ENCODE measurements at places on chromosomes 1 and 21.
A peak's percentile ranks its signal among the peaks of the same experiment; 100 is the strongest.

GRCh38 chr1:47495176-47495713, 57.4 kb downstream of the FOXD2 start:
- no peak for DNase-seq

GRCh38 chr1:204524986-204525385, 8.8 kb downstream of the MDM4 start:
- no peak for DNase-seq

GRCh38 chr21:32346951-32347350, 45.9 kb downstream of the URB1 start:
- DNase-seq: no peak

- no peak for DNase-seq
These were observed 130.8 kb downstream of the USP25 start for GRCh38 chr21:15860541-15860940.

DNA sequence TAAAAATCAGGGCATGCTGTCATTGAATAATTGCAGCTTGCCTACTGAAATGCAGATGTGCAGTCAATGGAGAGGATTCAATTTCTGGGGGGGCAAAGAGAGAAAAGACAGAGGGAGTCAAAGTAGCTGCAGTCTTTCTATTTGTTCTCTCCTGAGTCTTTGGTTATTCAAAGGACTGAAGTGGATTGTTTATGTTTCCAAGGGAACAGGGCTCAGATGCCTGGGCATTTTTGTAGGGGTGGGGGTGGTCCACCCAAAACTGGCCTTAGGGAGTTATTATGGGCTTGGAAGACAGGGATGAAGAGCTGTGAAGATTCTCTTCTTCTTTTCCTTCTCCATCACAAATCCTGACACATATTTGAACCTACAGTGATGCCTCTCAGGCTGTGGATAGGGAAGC, 408.8 kb upstream of the DAB1 start:
- DNase-seq: peak; percentile 2

DNA sequence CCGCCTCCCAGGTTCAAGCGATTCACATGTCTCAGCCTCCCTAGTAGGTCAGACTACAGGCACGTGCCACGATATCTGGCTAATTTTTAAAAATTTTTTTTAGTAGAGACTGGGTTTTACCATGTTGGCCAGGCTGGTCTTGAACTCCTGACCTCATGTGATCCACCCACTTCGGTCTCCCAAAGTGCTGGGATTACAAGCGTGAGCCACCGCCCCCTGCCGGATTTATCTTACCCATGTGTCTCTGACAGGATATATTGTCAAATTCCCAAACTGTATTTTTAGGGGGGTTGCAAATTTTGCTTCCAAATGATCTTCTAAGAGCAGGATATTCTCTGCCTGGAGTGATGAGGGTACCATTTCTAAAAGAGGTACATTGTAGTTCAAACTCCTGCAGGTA, 74.3 kb downstream of the KIF26B start:
- DNase-seq: no peak

DNA sequence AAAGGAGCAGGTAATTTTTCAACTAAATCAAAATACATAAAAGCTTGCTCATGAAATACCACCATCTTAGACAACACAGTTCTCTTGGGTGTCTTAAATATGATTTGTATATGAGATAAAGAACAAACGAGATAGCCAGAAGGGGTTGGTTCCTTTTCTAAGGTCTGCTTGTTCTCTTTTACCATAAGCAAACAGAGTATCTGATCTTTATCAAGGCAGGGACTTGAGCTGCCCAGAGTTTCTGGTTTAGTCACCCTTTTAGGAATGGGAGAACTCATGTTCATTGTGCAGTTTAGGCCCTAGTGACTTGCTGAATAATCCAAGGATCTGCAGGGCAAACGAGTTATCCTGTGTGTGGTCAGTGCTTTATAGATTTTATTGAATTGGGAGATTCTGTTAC, 3.0 kb upstream of the SUCO start:
- no peak for DNase-seq

- DNase-seq: no peak
These were observed 36.3 kb downstream of the ARID4B start for GRCh38 chr1:235291599-235292091.

DNA sequence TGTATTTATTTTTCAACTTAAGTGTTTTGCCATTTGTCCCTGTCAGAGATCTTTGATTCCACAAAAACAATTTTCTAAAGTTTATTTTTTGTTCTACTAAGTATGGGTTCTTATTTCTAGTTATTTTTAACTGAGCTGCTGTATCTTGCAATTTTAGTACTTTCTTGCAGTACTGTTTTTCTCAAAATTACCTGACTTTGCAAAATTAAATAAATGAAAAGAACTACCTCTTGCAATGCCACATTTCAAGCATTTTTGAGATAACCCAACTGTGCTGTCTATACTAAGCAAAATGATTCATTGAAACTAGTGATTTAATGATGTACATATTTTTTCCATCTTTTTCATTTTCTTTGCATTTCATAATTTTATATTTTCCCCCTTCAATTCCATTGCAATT, 71.5 kb upstream of the ADGRL2 start:
- no peak for DNase-seq

DNA sequence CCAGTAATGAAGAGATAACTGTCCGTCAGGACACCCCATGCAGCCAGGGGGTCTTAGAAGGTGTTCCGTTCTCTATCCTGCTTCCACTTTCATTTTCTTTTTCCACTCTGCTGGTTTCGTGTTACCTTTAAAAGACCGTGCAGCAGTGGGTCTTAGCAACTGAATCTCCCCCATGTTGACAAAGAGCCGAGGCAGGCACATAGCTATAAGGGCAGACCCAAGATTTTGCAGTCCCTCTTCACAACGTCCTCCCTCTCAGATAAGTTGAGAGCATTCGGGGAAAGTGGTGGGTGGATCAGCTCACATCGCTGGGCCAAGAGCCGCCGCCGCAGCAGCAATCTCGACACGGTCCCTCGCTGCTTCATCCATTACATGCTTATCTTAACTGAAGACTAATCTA, 355.5 kb downstream of the LMO4 start:
- DNase-seq: peak; percentile 3

DNA sequence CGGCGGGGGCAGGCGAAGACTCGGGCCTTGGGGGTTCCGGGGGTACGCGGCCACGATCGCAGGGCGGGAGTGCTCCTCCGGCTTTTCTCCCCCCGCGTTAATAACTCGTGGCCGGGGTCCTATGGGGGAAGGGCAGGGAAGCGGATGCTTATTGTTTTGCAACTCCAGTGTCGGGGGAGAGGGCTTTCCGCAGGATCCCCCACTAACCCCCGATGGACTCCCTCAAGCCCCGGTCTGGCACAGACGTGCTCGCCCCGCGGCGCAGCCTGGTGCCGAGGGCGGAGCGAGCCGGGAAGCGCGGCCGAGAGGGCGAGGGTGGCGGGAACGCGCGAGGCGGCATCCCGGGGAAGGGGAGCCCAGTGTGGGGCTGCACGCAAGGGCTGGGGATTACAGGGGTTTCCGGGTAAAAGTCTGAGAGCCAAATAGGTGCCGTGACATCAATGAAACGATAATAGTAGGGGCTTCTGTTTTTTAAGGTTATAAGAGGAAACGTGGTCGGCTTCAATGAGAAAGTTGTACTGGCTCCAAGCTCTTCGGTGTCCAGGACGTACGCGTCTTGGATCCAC, 772 bp downstream of the UCK2 start:
- DNase-seq: peak; percentile 47

GRCh38 chr1:33186936-33187335, 5.1 kb upstream of the TRIM62 start:
- DNase-seq: no peak

DNA sequence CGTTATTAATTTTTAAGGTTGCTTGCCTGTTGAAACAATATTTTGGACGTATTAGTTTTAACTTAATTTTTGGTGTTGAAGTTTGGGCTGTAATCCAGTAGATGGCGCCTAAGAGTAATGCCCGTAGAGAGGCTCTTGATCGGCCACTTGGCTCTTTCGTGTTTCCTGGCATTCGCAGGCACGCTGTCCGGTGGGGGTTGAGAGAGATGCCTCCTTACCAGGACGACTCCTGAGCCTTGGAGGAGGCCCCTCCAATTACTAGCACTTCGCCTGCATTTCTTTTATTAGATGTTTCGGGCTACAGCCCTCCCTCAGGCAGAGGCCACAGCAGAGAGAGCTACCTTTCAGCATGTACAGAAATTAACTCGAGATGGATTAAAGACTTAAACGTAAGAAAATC, 12.0 kb downstream of the OR2M4 start:
- peak; percentile 27 for DNase-seq

DNA sequence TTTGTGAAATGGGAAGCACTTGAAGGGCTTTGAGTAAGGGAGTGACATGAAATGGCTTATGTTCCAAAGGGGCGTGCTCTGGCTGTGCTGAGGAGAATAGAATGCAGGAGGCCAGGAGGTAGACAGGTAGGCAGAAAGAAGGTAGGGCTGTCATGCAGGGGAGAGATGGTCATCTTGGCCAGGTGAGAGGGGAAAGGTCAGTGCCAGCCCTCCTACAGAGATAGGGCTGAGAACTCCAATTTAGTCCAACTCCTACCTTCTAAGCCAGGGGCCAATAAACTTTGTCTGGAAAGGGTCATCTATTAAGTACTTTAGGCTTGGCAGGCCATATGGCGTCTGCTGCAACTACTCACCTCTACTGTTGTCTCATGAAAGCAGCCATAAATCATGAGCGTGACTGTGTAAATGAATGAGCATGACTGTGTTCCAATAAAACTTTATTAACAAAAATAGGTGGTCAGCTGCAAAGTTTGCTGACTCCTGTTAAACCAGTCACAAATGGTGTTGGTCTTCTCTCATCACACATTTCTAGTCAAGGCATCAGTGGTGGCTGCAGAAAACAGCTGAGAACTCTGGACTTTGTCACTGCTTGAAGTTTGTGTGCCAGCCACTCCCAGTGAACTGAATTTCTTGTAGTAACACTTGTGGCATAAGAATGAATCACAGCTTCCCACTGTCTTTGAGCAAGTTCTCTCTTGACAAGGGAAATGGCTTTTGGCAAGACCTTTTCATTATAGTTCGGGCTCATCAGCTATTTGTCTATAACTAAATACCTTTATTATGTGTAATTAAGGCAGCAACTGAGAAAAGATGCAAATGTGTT, 32.0 kb upstream of the CD2 start:
- no peak for DNase-seq
